Upper lobe of left lung (tissue), 6 donors: ENCODE measurements at places on chromosomes 13 and 19. TPM values are rescaled to one million over a fixed set of nuclear protein-coding genes. Genes with fewer than 3 reads are reported as not detected.

Gene ZNF550
- total RNA-seq = 8.1 TPM

DNA sequence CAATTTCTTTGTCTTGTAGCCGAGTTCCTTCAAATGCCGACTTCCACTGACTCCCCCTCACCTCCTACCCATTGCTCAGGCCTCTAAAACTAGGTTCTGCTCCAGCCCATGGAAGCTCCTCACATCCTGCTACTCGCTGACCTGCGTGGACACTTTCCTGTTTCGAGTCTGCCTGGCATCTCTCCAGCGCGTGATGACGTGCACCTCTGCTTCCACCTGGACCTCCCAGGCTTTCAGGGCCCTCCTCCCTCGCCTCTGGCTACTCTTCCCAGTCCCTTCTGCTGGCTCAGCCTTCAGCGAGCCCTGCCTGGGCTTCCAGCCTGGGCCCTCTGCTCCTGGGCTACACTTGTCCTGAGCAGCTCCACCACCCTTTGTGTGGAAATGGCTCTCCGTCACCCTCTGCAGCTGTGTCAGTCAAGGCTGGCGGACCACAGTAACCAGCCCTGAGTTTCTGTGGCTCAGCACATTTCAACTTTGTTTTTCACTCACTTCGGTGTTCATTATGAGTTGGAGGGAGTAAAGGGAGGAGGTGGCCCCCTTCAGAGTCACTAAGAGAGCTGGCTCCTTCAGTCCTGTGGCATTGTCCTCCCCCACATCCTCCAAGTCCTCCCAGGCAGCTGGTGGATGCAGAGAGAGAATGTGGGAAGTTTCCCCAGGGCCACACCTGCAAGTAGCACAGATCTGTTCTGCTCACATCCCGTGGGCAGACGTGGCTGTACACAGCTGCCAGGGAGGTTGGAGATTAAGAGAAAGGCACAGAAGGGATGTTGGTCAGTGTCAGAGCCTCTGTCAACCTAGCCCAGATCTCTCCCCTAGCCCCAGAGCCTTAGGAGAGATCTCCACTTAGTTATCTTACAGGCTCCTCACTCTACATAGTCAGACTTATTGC lies 49.4 kb downstream of the SERP2 start:
- no peak for DNase-seq

- no peak for DNase-seq
Observed at GRCh38 chr19:55930996-55931515, 1.1 kb downstream of the NLRP13 start.

Gene MYO9B
- 72.3 TPM for total RNA-seq

GRCh38 chr13:33633701-33634545 lies 184.0 kb upstream of the RFC3 start:
- DNase-seq = no peak

DNA sequence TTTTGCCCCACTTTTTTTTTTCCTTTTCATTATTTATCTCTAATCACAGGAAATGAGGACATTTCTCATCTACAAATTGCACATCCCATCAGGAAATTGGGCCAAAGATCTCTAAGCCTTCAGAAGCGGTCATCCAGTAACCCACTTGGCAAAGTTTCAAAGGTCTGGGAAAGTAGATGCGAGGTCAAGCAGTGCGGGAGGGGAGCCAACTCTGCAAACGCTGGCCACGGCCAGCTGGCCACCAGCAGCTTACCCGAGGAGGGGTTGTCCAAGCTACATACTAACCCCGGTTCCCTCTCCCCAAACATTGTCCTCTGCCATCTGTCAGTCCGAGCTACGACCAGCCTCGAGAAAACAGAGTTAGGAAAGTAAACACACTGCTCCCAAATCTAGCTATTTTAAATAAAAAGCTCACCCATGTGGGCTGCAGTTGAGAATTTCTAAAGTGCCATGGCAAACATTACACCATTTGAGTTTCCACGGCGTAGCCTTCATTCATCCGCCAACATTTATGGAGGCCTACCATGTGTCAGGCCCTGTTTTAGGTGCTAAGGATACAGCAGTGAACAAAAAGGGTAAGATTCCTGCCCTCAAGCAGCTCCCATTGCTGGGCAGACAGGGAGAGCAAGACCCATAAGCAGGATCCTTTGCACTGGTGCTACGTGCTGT lies 11.5 kb downstream of the FFAR2 start:
- DNase-seq = peak; percentile 82

DNA sequence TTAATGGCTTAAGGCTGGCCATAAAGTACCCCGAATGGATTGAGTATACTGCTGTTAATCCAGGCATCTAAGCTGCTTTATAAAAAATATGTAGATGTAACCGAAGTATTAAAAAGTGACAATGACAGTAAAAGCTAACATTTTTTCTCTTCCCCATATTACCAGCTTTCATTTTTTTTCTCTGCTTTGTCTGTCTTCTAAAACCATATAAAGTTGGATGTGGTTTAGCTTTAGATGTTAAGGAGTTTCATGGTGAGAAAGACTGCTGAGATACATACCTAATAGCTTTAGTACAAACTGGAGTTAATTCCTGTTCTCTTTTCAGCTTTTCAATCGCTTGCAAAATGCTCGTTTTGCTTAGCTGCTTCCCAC lies 838 bp downstream of the AKAP11 start:
- no peak for DNase-seq

- DNase-seq = peak; percentile 62
Observed at GRCh38 chr19:4455719-4456475, 1.7 kb downstream of the UBXN6 start.

Gene IRGC
- total RNA-seq = not detected
